ENCODE measurements at places on chromosomes 2 and 18.
A peak's percentile ranks its signal among the peaks of the same experiment; 100 is the strongest.

DNA sequence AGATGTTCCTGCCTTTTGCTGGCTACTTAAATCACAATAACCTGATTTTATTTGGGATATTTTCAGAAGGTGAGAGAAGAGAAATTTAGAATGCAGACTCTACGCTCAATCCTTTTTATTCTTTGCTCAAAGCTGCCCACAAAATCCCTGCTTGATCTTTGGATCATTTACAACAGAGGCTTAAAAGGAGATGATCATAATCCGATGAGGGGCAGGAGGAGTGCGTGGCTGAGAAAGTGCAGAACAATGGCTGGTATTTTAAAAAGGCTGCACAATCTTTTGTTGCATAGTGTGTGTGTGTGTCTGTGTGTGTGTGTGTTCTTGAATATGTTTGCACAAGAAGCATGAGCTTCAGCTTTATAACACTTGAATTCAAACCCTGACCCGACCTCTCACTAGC lies 256.3 kb upstream of the MYT1L start:
- no peak for DNase-seq

DNA sequence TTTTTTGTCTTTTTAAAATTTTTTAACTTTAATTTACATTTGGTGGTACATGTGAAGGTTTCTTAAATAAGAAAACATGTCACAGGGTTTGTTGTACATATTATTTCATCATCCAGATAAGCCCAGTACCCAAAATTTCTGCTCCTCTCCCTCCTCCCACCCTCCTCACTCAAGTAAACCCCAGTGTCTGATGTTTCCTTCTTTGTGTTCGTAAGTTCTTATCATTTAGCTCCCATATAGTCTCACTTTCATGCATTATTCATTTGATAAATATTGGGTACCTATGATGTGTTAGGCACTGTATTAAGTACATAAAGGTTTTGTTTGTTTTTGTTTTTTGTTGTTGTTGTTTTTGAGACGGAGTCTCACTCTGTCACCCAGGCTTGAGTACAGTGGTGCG lies 5.7 kb upstream of the TGIF1 start:
- DNase-seq: no peak

GRCh38 chr18:76528477-76529432 lies 33.7 kb upstream of the ZNF516 start:
- no peak for DNase-seq

- no peak for DNase-seq
Observed at GRCh38 chr2:194060269-194060668, 1596.8 kb upstream of the SLC39A10 start.

DNA sequence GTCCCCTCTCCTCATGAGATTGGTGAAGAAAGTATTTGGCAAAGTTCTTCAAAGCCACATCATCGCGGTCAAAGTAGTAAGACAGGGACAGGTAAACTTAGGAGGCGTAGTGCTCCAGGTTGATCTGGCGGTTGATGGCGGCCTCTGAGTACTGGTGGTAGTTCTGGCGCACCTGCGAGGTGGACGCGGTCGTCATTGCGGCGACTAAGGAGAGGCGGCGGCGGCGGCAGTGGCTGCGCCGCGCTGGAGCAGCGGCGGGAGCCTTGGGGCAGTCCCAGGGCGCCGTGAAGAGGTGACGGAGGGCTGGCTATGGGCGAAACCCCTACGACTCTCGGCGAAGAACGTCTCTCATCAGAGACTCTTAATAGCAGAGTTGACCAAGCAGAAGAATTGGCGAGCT lies 107.2 kb upstream of the UBE2E3 start:
- DNase-seq: no peak

DNA sequence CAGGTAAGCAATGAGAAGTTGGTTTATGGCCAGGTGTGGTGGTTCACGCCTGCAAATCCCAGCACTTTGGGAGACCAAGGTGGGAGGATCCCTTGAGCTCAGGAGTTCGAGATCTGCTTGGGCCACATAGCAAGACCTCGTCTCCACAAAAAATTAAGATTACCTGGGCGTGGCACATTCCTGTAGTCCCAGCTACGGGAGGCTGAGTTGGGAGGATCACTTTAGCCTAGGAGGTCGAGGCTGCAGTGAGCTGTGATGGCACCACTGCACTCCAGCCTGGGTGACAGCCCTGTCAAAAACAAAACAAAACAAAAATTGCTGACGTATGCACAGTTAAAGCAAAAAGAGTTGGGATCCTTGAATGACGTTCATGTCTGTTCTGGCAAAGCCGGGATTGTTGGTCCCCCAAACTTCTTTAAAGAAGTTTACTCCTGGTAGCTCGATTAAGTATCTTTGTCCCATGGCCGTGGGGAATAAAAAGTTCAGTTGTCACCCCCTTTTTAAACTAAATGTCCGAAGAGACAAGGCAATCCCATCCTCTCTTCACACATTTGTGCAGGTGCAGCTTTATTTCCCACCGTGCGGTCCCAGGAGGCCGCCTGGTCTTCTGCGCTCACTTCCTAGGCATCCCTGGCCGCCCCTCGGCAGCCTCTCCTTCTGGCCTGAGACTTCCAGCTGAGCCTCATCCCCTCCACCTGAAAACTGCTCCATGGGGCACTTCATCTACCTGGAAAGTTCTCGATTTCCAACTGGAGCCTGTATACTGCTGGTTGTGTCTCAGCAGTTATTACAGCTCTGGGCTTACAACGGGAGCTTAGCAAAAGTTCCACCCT lies 762 bp upstream of the SPOPL start:
- no peak for DNase-seq

DNA sequence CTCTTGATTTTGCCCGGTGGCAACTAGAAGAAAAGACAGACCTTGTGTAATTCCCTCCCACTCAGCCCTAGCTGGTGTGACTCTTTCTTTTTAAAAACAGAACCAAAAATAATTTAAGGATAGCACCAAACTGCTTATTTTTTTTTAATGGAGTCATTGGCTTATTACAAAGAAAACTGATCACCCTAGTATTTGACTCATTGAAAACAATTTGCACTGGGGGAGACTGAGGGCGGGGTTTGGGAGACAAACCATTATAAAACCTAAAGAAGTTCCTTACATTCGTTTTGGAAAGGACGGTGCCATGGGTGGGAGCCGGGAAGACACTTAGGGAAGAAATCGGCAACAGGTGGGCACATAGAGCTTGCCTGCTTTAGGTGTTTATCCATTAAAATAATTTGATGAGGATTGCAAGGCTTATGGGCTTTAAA lies 2.5 kb downstream of the PAX3 start:
- DNase-seq: no peak

DNA sequence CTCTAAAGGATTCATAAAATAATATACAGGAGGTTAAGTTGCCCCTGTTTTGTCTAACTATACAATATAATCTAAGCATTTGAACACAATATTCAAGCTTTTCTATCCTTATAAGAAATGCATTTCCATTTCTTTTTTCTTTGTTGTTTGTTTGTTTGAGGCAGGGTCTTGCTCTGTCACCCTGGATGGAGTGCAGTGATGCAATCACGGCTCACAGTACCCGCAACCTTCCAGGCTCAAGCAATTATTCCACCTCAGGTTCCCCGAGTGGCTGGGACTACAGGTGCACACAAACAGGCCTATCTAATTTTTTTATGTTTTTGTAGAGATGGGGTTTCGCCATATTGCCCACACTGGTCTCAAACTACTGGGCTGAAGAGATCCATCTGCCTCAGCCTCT lies 307.8 kb downstream of the ZNF804A start:
- DNase-seq: no peak

DNA sequence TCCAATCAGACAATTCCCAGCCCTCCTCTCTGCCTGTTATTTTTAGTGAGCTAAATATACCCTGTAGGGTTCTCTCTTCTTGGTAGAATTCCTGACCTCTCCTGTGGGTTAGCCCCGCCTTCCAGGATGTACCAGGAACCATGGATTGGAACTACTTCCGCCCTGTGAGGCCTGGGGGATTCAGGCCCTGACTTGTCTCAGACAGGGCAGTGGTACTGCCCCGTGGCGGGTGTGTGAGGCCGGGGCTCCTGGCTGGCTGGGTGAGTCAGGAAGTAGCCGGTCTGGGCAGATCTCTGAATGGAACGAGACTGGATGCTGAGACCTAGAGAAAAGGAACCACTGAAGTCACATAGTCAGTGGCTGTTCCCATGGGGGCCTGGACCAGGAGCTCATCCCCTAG lies 50.5 kb downstream of the DYSF start:
- no peak for DNase-seq

DNA sequence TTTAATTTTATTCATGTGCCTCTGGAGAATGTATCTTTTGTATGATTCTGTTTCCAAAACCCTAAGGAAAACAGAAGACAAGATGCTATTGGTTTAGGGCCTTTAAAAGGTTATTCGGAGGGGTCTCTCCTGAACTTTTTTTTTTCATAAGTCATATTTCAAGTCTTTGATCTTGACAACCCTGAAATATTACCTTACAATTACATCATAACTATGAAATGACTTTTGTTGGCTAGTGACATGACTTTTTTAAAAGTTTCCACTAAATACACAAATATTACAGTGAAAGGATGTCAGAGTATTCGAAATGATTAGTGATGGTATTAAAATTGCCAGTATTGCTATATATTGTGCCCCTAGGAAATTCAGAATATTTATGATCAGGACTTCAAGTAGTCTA lies 31.8 kb upstream of the FZD7 start:
- DNase-seq: no peak

DNA sequence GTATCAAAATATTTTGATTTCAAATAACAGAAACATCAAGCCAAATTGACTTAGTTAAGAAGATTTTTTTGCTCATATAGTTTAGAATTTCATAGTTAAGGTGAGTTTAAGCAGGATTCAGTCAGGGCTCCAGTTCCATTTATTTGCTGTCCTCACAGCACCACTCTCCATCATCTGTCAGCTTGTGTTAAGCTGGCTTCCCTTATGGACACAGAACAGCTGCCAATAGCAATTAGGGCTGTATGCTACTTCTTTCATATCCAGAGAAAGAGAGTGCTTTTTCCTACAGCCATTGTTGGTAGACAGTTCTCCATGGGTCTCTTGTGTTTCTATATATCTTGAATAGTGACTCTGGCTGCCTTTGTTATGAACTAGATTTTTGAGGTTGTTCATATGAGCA lies 95.4 kb upstream of the CYP20A1 start:
- no peak for DNase-seq

- DNase-seq: no peak
Observed at GRCh38 chr18:59063912-59064311, 75.8 kb upstream of the SEC11C start.

DNA sequence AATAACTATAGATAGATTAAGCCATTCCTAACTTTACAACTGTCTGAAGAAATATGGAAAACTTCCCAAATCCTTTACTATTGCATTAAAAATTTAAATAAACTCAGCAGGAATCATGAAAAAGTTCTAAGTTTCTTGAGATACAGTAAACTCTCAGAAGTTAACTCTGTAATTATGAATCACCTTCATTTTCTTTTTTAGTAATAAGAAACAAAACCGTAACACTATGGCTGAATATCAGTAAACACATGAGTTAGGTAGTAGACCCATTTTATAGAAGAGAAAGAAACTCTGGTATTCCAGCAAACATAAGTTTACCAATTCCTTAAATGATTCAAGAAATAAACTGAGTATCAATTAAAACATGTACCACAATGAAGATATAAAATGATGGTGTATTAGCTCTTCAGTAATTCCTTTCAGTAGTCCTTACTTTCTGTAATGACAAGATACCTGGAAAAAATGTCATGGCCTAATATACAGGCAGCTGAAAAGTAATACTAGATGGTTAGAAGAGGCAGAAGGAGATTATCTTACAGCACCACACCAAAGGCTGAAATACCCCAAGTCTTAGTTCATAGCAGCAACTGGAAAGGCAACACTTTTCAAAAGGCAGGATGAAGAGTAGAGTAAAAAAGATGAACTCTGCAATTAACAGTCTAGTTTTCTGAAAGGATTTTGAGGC lies 11.5 kb downstream of the TRIP12 start:
- no peak for DNase-seq

DNA sequence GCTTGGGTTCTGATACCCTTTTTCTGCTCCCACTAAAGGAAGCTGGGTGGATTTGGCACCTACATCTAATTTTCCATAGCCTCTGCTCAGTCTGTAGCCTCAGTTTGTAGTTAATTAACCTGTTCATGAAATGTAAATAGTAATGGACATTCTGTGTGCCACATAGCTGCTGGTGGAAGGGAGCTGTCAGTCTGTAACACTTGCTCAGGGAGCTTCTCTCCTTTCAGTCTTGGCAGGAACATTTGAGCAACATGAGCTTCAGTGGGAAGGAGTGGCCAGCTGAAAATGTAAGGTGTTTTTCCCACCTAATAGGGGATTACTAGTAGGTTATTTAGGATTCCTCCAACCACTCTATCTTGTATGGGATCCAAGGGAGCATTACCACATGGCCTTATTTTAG lies 203.4 kb downstream of the ASXL3 start:
- no peak for DNase-seq

- no peak for DNase-seq
Observed at GRCh38 chr2:120344976-120345581, 857 bp upstream of the INHBB start.

DNA sequence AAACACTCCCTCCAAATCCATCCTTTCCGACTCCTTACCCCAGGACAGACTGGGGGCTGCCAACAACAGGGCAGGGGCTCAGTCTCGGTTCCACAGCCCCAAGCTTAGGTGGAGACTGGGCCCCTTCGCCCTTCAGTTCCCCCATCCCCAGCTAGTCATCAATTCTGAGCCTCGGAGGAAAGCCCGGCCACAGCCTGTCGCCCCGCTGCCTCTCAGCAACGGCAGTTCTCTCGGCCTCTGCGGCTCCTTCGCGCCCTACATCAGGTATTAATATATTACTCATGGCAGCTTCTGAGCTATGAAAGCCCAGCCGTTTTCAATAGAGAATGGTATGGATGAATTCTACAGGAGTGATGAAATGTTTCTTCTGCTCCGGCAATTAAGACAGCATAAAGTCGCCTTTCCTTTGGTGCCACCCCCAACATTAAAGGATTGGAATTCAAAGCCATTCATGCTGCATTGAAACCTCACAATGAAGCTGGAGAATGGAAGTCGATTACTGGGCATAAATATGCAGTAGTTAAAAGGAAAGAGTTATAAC lies 2.8 kb downstream of the HDAC4 start:
- no peak for DNase-seq

DNA sequence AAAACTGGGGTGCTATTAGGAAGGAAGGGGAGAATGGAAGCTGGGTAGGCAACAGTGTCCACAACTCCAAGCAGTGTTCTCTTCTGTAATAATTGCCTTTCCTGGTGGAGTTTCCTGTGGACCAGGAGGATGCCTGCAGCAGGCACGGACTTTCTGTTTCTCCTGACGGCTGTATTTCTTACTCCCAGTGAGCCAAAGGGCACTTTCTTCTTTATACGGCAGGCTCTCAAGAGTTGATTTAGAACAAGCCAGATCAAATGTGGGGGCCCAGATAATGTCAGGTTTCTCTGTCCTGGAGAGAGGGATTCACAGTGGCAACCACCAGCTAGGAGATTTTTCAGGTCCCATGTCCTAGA lies 13.0 kb upstream of the PROC start:
- peak; percentile 9 for DNase-seq

DNA sequence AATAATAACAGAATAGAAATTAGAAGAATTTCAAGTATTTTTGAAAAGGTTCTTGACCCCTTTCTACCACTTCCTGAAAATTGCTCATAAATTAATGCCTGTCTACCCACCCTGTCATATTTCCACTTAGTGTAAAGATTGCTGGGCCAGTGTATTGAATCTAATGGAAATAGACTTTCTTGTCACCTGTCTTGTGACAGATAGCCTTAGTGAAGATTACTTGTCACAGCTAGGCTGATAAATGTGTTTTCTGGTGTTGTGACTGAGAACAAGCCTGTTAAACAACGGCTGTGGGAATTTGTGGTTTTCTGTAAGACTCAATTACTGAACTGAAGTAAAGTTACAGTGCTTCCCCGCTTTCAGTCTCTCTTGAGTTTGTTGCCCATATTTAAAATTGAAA lies 37.0 kb downstream of the PIK3C3 start:
- no peak for DNase-seq

- DNase-seq: no peak
Observed at GRCh38 chr2:166238176-166238575, 110.4 kb upstream of the SCN1A start.
